ENCODE measurements at places on chromosomes 7 and 10.

DNA sequence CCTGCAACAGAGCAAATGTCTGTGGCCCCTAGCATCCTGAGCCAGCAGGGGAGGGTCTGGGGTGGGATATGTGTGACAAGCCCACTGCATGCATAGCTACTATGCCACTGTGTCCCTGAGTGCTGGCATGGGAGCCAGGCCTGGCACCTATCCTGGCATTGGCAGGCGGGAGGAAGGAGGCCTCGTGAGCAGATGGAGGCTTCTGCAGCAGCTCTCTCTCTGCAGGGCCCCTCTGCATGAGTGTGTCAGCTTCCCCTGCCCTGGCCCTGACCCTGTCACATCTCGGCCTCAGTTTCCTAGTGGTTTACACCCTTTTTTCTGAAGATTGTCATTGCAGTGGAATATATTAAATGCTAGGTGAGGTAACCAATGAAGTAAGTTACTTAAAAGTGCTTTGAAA is 13.1 kb upstream of the IMPDH1 start:
- no peak for DNase-seq

DNA sequence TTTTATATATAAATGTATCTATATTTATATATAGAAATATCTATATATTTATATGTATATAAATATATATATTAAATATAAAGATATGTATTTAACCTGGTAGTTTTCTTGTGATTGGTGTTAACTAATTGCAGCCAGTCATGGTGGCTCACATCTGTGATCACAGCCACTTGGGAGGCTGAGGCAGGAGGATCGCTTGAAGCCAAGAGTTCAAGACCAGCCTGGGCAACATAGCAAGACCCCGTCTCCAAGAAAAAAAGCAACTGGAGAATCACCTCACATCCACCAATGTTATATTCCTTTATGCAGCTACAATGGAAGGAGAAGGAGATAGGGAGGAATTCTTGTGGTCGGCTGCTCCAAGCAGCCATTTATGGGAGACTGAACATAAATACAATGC is 224.9 kb downstream of the BAMBI start:
- DNase-seq: no peak

GRCh38 chr7:139913021-139913844 is 84.2 kb downstream of the TBXAS1 start:
- no peak for DNase-seq

- no peak for DNase-seq
These were observed 73.8 kb upstream of the PRLHR start for GRCh38 chr10:118669020-118669791.

DNA sequence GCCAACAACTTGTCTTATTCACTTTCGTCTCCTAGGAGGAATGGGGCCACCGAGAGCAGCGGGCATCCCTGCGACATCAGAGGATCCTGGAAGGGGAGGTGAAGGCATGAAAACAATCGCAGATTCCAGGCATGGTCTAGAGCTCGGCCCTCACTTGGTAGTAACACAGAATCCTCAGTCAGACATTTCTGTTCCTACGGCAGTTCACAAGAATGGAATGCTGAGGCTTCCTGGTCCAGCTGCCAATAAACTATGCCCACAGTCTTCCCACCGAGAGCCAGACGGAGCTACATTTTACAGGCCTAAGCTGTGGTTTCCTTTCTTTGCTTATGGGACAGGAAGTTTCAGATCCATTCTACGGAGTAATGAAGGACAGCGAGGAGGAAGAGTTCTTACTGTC is 75.8 kb downstream of the OR13A1 start:
- DNase-seq: no peak

DNA sequence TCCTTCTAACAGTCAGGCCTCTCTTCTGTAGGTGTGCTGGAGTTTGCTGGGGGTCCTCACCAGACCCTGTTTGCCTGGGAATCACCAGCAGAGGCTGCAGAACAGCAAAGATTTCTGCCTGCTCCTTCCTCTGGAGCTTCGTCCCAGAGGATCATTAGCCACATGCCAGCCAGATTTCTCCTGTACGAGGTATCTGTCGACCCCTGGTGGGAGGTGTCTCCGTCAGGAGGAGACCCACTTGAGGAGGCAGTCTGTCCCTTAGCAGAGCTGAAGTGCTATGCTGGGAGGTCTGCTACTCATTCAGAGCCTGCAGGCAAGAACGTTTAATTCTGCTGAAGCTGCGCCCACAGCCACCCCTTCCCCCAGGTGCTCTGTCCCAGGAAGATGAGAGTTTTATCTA is 611.1 kb upstream of the COBL start:
- DNase-seq: no peak

GRCh38 chr7:50159154-50159553 is 66.1 kb upstream of the ZPBP start:
- DNase-seq: no peak

DNA sequence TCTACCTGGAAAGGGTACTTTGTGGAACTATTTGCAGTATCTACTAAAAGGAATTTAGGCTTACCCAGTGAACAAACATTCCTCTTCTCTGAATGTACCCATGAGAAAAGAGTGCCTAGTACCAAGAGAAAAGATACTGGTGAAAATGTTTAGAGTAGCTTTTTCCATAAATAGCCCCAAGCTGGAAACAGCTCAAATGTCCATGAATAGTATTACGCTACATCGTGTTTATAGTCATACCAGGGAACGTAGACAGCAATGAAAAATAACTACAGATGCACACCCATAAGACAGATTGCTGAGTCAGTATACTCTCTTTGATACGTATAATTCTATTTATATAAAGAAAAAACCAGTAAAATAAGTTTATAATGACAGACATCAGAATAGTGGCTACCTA is 285.9 kb downstream of the KLF6 start:
- no peak for DNase-seq

DNA sequence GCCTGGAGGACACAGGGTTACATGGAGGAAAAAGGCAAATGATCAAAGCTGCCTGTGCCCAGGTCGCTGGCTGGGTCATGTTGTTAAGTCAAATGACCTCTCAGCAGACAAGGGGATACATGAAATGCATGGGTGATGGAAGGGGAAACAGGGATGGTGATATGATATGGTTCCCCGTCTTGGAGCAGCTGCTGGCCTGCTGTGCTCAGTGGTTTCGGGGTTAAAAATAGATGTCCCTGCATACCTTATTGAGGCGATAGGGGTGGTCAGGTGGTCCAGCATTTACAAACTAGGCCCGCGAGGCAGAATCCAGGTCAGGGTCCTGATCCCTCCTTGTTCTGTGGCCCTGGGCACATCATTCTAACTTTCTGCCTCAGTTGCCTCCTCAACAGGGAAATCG is 157.2 kb downstream of the PRPF18 start:
- no peak for DNase-seq

DNA sequence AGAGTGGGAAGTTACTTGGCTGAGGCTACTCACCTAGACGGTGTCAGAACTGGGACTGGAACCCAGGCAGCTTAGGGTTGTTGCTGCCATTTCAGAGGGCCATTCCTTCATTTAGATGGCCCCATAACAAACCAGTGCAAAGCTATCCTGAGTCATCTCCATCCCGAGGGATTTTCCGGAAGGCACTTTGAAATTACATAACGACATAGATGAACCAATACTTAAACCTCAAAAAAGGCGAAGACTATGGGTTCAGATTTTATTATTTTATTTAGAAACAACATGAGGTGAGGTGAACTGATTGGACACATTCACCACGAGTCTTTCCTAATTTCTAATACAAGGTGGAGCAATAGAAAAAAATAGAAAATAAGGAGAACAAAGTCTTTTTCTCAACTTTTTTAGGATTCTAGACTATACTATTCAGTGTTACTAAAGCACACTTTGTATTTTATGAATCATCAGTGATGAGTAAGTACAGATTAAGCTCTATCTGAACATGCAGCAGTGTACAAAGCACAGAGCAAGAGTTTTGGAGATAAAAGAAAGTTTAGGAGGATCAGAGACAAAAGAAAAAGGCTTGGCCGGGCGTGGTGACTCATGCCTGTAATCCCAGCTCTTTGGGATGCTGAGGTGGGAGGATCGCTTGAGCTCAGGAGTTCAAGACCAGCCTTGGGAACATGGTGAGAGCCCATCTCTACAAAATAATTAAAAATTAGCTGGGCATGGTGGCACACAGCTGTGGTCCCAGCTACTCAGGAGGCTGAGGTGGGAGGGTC is 79.5 kb upstream of the SVIL start:
- DNase-seq: no peak

- DNase-seq: no peak
These were observed 242.9 kb upstream of the CXCL12 start for GRCh38 chr10:44627591-44628354.

DNA sequence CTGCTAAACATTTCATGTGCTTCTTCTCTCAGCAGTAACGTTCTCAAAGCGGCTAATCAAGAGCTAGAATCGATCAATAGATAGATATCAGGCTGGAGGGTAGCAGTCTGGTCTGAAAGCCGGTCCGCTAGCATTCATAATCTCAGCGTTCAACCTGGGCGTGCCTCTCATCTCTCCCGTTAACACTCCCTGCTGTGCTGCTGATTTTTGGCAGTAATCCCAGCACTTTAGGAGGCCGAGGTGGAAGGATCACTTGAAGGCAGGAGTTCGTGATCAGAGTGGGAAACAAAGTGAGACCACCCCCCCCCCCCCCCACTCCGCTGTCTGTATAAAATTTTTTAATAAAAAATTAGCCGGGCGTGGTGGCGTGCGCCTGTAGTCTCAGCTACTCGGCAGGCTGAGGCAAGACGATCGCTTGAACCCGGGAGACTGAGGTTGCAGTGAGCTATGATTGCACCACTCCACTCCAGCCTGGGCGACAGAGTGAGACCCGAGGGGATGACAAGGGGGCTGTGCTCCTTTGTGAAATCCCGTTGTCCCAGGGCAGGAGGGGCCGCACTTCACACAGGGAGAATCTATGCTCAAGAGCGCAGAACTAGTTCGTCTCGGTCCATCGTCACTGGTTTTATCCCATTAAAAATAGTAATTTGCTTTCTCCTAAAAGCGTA is 624 bp upstream of the CEP55 start:
- peak; percentile 18 for DNase-seq

- no peak for DNase-seq
These were observed 6.5 kb downstream of the ELFN1 start for GRCh38 chr7:1676550-1677078.

GRCh38 chr10:130771491-130771946 is 540.0 kb downstream of the TCERG1L start:
- no peak for DNase-seq

DNA sequence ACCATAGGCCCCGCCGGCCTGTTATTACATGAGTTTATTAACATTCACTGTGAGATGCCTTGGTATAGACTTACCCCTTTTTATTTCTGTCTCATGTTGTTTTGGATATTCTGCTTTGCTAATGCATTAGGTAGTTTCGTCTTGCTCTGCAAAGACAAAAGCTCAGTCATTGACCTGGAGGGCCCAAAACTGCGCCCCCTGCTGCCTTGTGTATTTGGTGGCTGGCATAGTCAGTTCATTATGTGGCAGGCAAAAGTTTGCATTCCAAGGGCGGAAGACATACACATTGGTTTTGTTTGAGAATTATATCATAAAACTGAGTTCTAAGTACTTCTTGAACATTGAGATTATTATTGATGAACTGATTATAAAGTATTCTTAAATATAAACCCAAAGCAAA is 372.5 kb downstream of the SDK1 start:
- peak; percentile 43 for DNase-seq

- no peak for DNase-seq
These were observed 57.6 kb upstream of the ANAPC16 start for GRCh38 chr10:72158176-72158575.

- peak; percentile 9 for DNase-seq
These were observed 92.6 kb downstream of the SPAG6 start for GRCh38 chr10:22437620-22438588.

DNA sequence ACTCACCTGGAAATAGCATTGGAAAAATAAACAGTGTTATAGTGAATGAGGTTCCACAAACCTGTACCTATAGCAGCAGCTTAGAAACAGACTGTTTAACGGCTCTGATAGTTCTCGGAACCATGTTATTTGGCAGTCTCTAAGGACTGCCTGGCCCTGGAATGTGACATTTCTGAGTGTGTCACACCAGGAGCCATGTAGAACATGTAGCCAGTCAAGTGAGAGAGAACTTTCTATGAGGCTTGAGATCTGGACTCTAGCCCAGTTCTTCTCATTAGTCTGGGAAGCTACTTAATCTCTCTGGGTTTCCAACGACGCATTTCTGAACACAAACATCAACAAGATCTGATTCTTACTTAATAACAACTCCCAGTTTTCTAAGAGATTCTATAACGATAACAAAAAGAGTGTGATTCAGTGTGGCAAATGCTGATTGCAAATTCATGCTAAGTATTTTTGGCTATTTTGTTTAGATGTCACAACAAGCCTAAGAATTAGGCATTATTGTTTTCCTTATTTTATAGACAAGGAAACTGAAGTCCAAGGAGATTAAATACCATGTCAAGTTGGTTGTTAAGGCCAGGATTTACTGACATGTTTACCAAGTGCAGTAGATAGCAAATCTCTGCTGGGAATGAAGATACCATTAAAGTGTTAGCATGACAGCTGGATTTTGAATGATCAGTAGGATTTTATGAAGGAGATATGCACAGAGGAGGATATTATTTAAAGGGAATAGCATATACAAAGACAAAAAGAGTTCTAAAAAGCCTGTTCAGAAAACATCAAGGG is 47.2 kb downstream of the APBB1IP start:
- no peak for DNase-seq

DNA sequence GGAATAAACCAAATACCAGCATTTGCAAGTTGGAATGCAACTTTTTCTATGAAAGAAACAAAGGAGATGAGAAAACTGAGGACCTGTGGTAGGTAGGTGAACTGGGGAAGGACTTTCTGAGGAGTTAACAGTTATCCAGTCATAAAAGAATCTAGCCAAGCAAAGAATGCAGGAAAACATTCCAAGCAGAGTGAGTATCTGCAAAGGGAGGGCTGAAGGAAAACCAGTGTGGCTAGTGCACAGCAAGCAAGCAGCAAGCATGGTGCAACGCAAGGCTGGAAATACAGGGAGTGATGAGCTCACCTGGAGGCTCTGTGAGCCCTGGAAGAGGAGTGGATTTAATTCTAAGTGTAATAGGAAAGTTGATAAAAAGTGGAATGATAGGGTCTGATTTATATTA is 44.0 kb downstream of the RTKN2 start:
- DNase-seq: no peak

- no peak for DNase-seq
These were observed 463.8 kb downstream of the LRMDA start for GRCh38 chr10:75895259-75895658.

GRCh38 chr10:89120931-89121763 is 86.0 kb downstream of the CH25H start:
- DNase-seq: no peak

Data from activated CD4-positive, alpha-beta T cell treated with anti-CD3 and anti-CD28 coated beads, Interleukin-2, amount 50 U/mL, for 24 hours (primary cell).